Stimulated activated CD8-positive, alpha-beta memory T cell treated with anti-CD3 and anti-CD28 coated beads, Interleukin-2, amount 100 ng/mL, for 48 hours (primary cell): ENCODE measurements at places on chromosomes 2 and 18.

GRCh38 chr2:240358080-240358479, 77.4 kb upstream of the GPC1 start:
- no peak for DNase-seq

DNA sequence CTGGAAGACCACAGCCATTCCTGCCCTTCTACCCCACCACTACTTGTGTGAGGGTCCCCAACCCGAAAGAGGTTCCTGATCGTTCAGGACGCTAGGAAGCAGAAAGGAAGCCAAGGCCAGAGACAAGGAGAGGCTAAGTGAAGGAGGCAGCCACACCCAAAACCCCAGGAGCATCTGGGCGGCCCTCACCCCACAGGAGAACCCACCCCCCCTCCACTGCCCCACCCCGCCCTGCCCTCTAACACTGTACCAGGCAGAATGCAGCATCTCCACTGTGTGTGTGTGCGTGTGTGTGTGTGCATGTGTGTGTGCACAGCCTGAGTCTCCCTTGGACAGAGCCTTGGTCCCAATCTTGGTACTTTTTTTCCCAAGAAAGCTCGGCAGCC, 207.5 kb upstream of the HAAO start:
- DNase-seq: no peak

DNA sequence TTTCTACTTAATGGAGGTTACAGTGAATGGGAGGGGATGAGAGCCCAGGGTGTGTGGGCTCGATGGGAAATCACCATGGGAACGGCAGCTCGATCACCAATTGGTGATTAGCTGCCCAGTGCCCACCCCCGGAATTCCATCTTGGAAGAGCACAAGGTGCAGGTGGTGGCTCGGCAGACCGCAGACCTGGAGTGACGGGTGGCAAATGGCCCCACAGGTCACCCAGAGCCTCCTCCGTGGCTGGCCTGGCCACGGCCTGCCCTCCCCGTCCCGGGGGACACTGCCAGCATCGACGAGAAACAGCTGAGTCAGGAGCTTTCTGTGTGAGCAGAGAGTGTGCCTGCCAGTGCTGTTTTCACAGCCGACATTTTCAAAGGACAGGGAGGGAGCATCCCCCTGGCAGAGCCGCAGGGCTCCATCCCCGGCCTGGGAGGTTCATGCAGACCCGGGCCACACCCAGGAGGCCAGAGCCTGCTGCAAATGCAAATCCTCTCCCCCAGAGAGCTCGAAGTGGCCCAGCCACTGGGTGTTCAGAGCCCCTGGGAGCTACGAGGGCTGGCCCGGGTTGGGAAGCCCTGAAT, 176.4 kb upstream of the MYT1L start:
- DNase-seq: no peak

GRCh38 chr18:55353806-55354205, 234.2 kb downstream of the TCF4 start:
- DNase-seq: no peak

DNA sequence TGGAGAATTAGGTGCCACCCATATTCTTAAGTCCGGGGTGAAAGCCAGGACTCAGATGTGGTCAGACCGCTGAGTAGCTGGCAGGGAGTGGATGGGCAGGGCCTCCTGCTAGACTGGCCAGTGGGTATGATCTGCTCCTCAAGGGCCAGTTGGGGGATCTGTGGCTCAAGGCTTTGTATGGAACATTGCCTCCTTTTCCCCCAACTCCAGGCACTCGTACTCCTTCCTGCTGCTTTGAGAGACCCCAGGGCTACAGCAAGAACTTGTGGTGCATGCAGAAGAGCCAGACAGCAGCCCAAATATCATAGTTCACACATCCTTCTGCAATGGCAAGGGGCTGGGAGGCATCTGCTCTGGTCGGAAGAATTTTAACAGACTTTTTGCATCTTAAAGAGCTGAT, 61.7 kb downstream of the PDCL3 start:
- no peak for DNase-seq

- no peak for DNase-seq
Measured at GRCh38 chr2:135037831-135038230, 9.4 kb downstream of the MAP3K19 start.

- no peak for DNase-seq
Measured at GRCh38 chr2:241200822-241201395, 12.4 kb downstream of the ANO7 start.

DNA sequence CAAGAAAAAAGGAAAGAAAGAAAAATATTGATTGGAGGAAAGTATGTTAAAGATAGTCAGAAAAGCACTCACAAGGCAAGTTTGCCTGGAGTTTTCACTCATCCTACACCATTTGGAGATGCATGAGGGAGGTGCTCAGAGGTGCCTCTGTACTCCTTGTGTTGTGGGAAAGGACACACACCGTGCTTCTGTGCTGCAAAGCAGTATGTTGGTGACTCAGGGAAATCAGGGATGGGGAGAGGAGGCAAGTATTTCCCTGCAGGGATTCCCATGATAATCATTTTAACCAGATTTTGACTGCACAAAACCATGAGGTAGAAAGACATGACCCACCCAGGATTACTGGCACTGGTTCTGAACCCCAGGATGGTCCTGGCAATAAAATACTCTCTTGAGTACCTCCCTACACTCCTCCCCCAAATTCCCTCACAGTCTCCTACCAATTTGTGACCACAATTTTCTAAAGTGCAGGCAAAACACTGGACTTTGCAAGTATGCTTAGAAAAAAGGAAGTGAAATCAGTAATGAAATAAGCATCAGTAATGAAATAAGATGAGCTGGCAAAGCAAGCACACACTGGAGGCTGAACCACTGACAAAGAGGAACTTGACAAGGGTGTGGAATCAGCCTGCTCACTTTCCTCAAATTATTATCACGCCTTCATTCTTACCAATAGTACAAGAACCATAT, 155.5 kb upstream of the ACVR2A start:
- no peak for DNase-seq

DNA sequence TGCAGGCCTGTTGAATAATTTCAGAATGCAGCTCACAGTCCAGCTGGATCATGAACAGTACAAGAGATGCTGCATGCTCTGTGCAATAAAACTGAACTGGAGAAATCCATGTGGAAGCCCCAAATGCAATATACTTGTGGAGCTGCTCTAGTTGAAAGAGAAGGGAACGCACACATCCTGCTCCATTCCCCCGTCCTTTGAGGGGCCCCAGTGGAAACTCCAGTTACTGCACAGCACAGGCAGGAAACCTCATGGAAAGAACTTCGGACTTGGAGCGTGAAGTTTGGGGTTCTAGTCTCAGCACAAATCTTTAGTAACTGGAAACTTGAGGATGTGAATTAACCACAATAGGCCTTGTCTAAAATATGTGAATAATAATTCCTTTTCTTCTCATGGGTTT, 73.2 kb downstream of the PLA2R1 start:
- no peak for DNase-seq

DNA sequence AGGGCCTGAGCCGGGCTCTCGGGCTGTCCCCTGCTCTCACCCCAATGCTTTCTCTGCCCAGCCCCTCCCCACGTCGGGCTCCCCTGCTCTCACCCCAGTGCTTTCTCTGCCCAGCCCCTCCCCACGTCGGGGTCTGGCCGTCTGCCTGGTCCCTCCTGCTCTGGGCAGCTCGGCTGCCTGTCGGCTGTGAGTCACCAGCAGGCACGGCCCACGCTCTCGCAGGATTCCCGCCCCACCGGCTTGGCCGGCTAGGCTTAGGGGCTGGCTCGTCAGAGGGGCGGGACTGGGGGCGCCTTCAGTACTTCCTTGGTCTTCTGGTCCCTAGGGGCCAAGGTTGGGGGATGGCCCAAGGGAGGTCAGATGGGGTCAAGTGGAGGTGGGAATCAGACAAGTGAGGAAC, 3.3 kb downstream of the BOK start:
- no peak for DNase-seq

DNA sequence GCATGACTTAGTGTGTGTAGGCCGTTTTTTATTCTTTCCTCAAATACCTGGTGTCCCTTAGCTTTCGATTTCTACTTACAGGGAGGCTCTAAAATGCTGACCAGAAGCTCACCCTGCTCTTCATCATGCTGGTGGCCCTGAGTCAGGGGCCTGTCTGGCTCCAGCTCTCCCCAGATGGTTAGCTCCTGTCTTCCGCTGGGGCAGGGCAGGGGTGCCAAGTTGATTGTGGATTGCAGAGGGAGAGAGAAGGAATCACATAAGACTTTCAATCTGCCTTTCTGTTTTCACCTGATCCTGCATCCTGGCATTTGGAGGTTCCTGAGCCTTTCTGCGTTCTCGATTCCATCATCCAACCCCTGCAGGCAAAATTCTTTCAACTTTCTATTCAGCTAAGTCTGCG, 4.2 kb downstream of the CIB4 start:
- no peak for DNase-seq

DNA sequence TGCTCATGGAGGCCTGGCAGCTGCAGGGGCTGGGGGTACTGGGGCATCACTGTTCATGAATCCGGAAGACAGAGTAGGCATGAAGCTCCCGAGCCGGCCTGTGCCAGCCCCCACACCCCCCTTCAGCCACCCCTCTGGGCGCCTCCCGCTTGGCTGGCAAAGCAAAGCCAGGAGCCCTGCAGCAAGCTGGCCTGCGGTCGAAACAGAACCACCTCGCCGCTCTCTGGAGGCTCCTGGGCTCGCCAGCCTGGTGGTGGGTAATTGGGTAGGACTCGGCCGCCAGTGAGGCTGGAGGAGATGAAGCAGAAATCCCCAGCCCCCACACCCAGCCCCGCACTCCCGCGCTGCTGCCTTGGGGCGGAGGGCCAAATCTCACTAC, 70.9 kb upstream of the GPC1 start:
- no peak for DNase-seq

DNA sequence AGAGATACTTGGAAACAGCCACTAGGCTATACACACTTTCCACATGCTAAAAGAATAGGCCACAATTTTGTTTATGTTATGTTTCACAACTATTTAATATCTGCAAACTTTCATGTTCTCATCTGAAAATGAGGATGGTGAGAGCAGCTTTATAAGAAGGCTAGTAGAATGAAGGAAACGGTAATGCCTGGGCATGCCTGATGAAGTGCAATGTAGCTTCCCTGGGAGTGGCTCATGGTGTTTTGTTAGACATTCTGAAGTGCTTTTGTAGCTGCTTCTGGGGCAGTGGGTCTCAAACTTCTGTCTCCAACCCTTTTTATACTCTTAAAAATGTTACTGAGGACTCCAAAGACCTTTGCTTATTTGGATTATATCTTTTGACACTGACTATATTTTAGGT, 193.3 kb upstream of the VWC2L start:
- no peak for DNase-seq

DNA sequence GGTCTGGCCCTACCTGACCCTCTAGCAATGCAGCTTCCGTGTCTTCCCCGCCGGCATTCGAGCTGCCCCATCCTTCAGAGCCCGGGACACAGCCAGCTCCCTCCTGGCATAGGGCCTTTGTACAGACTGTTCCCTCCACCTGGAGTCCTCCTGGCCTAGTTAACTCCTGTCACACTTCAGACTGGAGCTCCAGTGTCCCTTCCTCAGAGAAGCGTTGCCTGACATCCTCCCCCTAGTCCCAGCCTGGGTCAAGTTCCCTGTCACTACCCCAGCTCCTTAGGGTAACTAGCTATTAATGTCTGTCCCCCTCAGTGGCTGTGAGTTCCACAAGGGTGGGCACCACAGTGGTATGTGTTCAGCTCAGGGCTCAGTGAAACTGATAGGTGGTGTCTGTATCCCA, 45.5 kb upstream of the LOXHD1 start:
- no peak for DNase-seq

DNA sequence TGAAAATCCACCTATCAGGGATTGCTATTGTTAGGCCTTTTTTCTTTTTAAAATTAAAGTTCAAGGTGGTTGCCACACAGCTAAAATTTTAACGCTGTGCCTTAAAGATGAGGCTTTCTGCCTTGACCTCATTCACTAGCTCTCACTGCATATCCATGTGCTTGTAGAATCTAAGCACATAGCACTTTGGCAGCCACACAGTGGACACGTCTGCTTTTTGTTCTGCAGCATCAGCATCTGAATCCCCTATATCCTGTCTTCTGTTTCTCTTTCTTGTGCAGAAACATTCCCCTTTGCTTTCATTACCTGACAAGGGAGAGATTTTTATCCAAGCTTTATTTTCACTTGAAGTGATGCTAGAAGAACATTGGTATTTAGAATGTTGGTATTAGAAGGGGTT, 38.1 kb downstream of the RALB start:
- DNase-seq: no peak

DNA sequence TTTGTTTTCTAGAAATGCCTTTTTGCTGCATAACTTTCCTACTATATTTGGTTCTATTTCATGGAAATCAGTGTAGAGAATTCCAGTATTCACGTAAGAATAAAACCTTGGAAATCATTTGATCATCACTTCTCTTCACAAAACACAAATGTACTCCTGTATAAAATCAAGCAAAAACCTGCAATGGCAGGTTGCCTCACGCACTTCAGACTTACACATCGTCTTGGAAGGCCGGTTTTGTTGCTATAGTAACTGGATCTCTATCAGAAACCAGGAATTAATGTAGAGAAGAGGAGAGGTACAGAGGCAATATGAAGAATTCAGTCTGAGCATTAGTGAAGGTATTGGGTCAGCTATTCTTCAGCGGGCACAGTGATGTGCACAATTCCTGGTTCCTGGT, 370.7 kb upstream of the CYRIA start:
- DNase-seq: no peak

DNA sequence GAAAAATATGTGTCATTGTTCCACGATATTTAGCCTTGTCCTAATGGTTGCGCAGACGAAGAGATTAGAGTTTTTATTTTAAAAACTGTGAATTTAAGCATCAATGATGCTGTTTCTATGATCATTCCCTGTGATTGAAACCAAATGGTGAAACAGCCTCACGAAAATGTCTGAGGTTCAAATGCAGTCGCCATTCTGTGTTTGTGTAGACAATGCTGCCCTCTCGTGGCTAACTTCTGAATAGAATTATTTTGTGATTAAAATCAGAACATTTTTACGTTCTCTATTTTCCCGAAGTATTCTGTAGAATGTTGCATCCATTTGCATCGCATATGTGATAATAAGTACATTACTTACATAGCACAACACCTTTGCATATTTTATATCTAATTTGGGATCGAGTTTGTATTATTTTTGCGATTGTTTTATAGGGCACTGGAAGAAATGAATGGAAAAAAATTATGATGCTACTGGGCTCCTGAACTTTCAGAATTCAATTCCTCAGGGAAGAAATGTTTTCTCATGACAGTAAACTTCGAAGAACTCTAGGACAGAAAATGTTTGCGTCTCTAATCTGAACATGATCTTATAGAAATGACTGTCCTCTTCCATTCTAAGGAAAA, 54.8 kb upstream of the CREB1 start:
- no peak for DNase-seq

DNA sequence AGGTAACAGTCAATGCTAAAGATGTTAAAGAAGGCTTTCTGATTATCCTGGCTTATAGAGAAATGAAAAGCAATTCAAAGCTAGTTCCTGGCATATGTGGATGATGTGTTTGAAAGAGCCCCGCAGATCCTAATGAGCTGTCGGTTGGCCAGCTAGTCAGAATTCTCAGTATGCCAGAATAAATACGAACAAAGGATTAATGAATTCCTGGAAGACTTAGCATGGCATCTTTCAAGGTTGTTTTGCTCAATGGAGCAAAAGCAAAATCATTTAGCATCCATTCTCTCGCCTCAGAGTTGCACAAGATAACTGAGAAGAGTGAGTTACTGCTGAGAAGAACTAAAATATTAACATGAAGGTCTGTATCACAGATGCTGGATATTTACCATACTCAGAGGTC, 307.6 kb downstream of the RIT2 start:
- DNase-seq: no peak
